ENCODE measurements at places on chromosomes 5 and 9.

- DNase-seq: no peak
These were observed 213.6 kb upstream of the KCNN2 start for GRCh38 chr5:114148253-114148652.

DNA sequence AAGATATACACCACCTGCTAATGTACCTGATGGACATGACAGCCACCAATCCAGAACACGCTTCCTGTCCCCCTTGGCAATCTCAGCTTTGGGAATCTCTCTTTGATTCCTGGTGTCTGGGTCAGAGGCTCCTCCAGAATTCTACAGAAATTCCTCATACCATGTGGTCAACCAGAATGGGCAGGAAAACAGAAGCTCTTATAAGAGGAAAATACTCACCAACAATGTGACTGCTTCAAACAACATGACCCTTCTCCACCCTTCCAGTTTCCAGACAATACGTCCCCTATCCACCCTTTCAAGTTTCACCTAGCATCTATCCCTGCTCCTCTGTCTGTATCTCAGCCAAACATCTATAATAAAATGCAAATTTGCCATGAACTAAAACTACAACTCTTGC is 247.2 kb downstream of the DENND1A start:
- no peak for DNase-seq

GRCh38 chr5:125189531-125189941 is 443.1 kb upstream of the ZNF608 start:
- DNase-seq: no peak

- no peak for DNase-seq
These were observed 160.5 kb upstream of the MSX2 start for GRCh38 chr5:174563899-174564298.

Data from CD14-positive monocyte (primary cell).